ENCODE measurements at places on chromosomes 1 and 21.
A peak's percentile ranks its signal among the peaks of the same experiment; 100 is the strongest.

DNA sequence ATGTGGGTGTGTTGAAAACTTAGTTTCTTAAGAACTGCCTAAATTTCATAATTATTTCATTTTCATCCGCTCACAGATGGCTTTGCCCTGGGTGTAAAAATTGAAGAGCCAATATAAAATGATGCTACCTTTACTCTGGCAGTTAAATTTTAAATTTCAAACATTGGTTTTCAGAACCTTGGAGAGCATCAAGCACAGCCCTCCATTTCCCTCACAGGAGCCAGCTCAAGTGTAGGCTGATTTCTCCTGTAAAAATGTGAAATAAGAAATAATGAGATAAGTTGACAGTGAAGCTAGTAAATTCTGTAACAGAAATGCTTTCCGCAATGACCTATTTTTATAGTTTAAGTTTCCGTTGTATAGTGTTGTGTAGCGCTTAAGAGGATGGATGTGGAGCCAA, 53.9 kb upstream of the AKT3 start:
- no peak for DNase-seq

- DNase-seq: peak; percentile 81
Measured at GRCh38 chr1:159960721-159961381, 6.8 kb upstream of the SLAMF9 start.

- DNase-seq: no peak
Measured at GRCh38 chr1:204879351-204879750, 8.7 kb downstream of the NFASC start.

- no peak for DNase-seq
Measured at GRCh38 chr1:68975212-68975933, 478.5 kb upstream of the DEPDC1 start.
